ENCODE measurements at places on chromosomes 3 and 15.

- no peak for DNase-seq
Measured at GRCh38 chr3:188321258-188321657, 167.3 kb downstream of the LPP start.

DNA sequence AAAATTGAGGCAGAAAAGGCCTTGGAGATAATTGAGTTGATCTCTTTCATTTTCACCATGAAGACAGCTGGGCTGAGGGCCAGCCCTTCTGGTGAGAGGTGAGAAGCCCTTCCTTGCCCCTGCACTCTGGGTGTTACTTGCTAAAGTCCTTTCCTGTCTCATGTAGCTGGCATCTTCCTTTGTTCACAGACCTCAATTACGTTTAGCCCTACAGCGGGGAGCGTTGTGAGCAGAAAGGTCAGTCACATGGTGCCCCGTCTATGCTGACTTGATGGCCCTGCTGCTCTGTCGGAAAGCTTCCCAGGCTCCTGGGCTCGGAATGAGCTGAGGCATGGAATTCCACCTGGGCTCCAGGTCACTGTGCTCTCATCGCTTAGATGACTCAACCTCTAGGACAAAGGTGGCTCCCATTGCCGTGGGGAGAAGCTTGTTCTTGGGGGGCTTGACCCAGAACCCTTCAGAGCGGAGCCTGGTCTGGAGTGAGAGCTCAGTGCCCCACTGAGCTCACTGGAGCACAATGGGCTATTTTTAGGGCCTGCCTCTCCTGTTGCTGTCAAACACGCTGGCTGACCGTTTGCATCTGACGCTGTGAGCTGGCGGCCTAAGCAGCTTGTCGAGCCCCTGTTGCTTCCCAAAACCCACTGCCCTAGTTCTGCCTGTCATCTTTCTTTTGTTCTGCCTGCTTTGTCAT is 47.0 kb downstream of the RPLP1 start:
- DNase-seq = no peak

DNA sequence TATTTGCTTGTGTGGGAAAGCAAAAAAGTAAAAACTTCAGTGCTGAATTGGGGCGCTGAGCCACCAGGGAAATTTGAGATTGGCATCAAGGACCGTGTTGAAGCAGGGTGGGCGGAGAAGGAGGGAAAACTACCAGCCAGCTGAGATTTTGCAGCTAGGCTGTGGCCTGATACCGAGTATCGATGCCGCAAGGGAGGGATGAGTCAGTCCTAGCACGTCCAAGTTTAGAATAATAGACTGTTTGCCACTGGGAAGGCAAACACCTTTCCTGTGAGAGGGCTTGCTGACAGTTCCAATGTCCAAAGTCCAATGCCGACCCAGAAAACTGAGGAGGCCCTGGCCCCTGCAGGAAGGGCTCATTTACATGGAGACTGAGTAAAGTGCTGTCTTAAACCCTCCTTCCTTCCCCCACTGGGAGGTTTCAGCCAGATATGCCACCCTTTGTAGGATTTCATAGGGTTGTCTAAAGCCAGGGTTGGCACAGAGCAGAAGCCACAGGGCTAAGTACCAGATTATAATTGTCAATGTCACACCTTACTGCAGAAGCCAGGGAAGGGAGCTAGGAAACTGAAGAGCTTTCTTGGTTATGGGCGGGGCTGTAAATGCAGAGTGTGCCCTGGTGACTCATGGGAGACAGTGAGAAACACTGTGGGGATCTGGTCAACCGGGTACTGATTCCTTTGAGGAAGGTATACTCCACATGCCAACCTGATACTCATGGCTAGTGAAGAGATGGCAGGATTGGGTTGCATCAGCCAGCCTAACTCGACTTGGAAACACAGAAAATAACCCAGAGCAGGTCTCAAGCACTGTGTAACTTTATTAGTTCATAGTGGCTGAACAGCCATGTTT is 28.4 kb upstream of the PIK3CB start:
- DNase-seq = no peak

DNA sequence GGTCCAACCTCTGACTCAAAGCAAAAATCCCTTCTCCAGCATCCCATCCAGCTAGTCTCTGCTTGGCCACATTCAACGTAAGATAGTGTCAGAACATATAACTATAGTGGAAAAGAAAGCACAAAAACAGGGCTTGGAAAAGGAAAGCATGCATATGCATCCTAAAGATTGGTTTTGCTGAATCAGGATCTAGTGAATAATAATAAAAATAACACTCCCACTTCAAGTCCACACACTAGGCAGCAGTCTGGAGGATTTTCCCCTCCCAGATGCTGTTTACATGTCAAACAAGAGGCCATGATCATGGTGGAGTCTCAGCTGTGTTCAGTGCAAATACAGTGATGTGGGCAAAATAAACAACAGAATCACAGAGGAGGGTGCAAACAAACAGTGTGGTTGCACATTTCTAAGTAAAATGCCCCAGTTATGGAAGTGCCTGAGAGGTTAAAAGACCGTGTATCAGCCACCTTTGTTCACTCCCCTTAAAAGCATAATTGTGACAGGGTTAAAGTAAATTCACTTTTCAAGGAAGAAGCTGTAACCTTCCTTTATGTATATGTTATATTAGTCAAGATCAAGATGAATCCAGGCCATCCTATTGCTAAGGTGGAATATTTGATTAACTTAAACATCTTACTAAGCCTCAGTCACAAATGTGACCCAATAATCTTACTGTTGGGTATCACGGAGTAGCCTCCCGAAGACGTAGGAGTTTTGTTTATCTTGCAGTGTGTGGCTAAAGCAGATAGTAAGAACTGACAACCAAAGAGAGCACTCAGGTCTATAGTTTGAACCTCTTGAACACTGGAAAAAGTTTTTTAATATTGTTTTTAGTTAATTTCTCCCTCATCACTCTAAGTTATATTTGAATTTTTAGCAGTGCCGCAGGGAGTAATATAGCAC is 424.5 kb downstream of the SOX2 start:
- no peak for DNase-seq

DNA sequence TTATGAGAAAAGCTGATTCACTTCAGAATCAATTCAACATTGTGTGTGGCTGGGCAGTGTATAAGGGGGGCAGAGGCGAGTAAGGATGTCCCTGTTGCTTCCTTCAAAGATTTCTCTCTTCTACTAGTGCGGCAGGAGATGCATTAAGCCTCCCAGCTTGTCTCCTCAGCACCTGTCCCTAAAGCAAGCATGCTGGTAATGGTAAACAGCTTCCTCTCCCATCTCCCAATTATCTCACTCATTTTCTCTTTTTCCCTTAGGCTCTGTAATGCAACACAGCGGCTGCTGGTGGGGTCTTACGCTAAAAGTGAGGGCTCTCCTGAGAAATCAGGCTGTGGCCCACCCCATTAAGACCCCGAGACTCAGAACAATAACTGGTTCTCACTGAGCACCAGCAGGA is 306.4 kb upstream of the ROPN1 start:
- DNase-seq = no peak

All from NCI-H82 (cell line).